ENCODE measurements at places on chromosomes 6 and 20. TPM values are rescaled to one million over a fixed set of nuclear protein-coding genes. Genes with fewer than 3 reads are reported as not detected.

GRCh38 chr20:53915446-53916172, 154.8 kb downstream of the BCAS1 start:
- peak; percentile 95 for DNase-seq

Gene BANF2
- total RNA-seq = not detected

DNA sequence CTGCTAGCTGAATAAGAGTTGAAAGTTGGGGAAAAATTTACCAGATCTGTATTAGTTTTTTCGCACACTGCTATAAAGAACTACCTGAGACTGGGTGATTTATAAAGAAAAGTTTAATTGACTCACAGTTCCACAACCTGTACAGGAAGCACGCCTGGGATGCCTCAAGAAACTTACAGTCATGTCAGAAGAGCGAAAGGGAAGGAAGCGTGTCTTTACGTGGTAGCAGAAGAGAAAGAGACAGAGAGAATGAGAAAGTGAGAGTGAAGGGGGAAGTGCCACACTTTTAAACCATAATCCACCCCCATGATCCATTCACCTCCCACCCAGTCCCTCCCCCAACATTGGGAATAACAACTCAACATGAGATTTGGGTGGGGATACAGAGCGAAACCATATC, 79.6 kb downstream of the KHDC1L start:
- DNase-seq = no peak

DNA sequence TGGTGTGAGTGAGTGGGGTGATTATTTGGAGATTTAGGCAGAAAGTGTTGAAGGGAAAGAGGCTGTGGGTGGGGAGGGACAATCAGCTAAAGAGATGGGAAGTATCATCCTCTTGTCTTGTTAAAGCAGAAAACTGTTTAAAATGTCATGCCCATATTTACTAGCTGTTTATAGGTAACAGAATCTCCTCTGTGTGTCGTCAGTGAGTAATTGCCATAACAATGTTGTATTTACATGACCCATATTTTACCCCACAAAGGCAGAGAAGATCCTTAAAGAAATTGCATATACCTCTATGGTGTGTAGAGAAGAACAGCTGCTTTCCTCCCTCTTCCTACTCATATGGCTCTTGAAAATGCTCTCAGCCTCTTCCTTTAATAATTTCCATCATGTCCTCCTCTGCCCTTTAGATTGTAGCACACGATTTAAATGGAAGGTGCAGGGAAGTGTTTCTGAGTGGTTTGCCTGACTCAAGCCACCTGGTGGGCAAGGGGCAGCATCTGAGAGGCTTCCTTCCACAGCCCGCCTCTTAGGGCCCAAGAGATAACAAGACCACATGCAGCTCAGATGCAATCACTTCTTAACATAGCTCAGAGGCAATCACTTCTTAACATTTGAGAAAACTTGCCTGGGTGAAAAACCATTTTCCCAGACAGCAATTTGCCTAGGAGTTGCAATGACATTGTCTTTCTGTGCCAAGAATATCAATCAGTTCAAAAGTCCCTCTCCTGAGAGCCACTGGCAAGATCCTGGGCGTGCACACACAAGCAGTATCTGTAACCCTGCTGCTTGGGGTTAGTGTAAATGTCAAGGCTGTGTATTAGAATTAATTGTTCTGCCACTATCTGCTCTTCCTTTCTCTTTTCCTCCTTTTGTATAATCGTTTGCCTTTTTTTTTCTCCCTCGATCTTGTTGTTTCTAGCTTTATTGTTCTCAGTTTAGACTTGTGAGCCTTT, 44.1 kb upstream of the EDN1 start:
- no peak for DNase-seq

Gene ALDH8A1
- total RNA-seq = 0.55 TPM

GRCh38 chr20:38555395-38555794, 25.6 kb upstream of the ADIG start:
- DNase-seq = no peak

DNA sequence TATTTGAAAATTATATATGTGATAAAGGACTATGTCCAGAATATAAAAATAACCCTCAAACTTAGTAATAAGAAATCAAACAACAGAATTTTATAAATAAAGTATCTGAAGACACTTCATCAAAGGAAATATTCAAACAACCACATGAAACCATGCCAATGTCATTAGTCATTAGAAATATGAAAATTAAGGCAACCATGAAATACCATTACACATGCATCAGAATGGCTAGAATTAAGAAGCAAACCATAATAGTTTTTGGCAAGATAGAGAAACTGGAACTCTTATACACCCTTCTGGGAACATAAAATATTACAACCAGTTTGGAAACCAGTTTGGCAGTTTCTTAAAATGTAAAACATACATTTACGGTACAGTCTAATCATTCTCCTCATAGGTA, 137.2 kb upstream of the ADGRB3 start:
- DNase-seq = no peak

- no peak for DNase-seq
Observed at GRCh38 chr20:60170116-60170515, 211.9 kb downstream of the CDH26 start.

DNA sequence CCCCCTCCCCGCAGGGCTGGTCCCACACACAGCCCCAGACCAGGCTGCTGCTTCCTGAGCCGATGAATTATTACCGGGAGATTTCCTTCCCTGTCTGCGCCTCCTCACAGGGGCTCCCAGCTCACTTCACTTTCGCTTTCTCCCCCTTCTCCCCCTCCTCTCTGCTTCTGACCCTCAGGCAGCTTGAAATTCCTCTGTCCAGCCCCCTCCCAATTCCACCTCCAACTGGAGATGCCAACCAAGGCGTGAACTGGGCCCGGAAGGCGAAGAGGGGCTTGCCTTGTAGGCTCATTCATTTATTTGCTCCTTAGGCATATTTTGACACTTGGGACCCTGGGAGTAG, 1.7 kb upstream of the TCF15 start:
- no peak for DNase-seq

DNA sequence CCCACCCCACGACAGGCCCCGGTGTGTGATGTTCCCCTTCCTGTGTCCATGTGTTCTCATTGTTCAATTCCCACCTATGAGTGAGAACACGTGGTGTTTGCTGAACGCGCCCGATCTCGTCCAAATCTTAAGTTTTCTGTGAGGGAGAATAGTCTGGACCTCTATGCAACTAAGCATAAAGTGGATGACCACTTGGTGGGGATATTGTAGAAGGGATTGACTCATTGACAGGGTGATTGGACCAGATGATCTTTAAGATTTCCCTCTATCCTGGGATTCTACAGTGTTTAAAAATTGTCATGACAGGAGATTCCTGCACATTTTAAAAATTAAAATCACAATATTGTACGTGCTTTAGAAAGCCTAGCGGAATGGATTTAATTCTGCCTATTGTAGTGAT, 141.3 kb downstream of the TRMT11 start:
- DNase-seq = no peak

GRCh38 chr6:113488812-113489685, 368.1 kb upstream of the MARCKS start:
- DNase-seq = no peak

Gene C6orf141
- 0.35 TPM for total RNA-seq

DNA sequence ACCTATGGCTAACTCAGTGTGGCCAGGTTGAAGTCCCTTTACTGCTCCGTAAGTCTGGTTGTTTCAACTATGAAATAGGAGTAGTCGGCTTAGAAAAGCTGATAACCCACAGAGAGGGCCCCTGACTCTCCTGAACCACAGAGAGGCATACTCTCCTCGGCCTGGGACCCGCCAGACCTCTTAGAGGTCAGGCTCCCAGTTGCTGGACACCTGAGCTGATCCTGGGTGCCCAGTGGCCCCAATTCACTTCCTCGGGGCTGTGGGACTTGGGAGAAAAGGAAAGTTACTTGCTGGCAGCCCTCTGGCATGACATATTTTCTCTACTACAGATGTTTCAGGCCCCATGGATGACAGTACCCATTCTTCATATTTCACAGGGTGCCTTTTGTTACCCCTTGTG, 34.2 kb upstream of the EYA4 start:
- no peak for DNase-seq

Gene SMLR1
- total RNA-seq = not detected

GRCh38 chr6:87710090-87710489, 8.1 kb upstream of the AKIRIN2 start:
- no peak for DNase-seq

Gene HTR1E
- total RNA-seq = not detected

Gene FAM162B
- total RNA-seq = 2.0 TPM

Gene GSTA4
- total RNA-seq = 10.3 TPM

Gene TREML1
- not detected for total RNA-seq

GRCh38 chr6:42259286-42259685, 41.6 kb upstream of the MRPS10 start:
- DNase-seq = no peak

Gene SLC12A5
- 3.2 TPM for total RNA-seq

Measured in left cardiac atrium (tissue), 4 donors.